Left renal pelvis (tissue), 4 donors: ENCODE measurements at places on chromosomes 3 and 15.

- no peak for DNase-seq
Measured at GRCh38 chr3:42662813-42663535, 9.5 kb downstream of the ZBTB47 start.

- no peak for DNase-seq
Measured at GRCh38 chr15:39720621-39721611, 61.7 kb downstream of the FSIP1 start.

DNA sequence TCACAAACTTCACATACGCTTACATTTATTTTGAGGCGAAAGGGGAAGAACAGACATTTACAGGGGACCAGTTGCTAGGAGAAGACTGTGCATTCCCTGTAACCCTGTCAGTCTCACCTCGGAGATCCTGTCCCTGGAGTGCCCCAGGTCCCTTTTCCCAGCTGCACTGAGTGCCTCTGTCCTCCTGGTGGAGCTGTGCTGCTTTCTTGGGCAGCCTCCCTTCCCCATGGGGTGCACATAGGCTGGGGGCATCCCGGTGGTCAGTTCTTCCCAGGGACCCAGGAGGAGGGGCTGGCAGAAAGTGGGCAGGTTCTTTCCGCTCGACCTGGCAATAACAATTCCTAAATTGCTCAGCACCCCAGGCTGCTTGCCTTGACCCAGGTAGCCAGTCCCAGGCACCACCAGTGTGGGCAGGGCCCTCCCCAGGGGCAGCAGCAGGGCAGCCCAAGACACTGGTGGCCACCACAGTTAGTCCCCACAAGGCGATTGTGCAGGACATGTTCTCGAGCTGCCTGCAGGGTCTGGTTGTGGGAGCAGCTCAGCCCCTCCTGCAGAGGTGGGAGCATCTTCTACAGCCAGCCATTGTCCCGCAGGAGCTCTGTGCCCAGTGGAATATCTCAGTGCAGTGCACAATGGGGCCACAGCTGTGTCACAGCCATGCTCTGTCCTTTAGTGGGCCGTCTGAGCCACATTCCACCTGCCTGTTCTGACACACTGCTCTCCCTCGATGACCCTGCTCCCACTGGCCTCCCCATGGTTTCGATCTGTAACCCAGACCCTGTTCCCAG, 36.3 kb downstream of the APBA2 start:
- DNase-seq, result no peak

GRCh38 chr3:136396916-136397315, 146.8 kb downstream of the PCCB start:
- DNase-seq, result no peak

DNA sequence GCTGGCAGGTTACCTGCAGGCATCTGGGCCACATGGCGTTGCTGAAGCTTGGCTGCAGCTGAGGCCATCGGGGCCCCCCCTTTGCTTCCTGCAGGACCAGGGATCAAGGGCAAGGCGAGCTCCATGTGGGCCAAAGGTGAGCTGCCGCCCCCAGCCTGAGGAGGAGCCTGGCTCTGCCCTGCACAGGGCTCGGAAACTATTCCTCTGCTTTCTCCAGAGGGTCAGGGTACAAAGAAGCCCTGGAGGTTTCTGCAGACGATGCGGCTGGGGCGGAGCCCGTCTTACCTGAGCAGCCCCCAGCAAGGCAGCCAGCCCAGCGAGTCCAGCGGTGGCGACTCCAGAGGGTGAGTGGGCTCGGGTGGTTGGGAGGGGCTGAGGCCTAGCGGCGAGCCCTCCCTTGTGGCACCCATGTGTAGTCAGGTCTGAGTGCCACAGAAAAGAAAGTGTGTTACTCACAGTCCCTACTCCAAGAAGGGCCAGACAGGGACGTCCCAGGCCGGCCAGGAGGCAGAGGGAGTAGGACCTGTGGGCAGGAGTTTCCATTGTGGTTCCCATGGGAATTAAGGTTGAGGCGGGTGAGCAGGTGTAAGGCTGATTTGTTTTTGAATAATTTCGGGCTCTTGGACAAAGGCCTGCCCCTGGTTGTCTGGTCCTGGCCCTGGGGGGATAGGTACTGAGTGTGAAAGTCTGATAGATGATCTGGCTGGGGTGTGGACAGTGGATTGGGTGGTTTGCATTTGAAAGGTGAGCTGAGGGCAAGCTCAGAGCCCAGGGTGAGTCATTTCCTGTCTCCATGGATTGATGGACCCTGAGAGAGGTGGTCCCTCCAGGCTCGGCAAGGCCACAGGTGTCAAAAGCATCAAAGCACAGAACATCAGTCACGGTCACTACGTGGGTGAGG, 25.4 kb downstream of the CFAP100 start:
- DNase-seq, result no peak

- DNase-seq, result no peak
Measured at GRCh38 chr3:141152801-141153678, 78.6 kb upstream of the PXYLP1 start.
